ENCODE measurements at places on chromosomes 2 and 18.

- no peak for DNase-seq
Observed at GRCh38 chr18:3015204-3015592, 2.3 kb upstream of the LPIN2 start.

- DNase-seq = no peak
Observed at GRCh38 chr2:164651361-164651760, 30.1 kb upstream of the GRB14 start.

GRCh38 chr2:218727502-218728165 lies 17.0 kb downstream of the TTLL4 start:
- DNase-seq = no peak

- no peak for DNase-seq
Observed at GRCh38 chr2:144597894-144598593, 78.1 kb upstream of the ZEB2 start.

- no peak for DNase-seq
Observed at GRCh38 chr2:147172493-147173188, 672.2 kb upstream of the ACVR2A start.

- DNase-seq = no peak
Observed at GRCh38 chr2:37849911-37850310, 75.2 kb upstream of the RMDN2 start.

Data from urinary bladder (tissue), 4 donors.